H7 (cell line): ENCODE measurements at places on chromosomes 7 and 10.

- no peak for DNase-seq
Measured at GRCh38 chr10:89301232-89301631, 614 bp upstream of the IFIT2 start.

DNA sequence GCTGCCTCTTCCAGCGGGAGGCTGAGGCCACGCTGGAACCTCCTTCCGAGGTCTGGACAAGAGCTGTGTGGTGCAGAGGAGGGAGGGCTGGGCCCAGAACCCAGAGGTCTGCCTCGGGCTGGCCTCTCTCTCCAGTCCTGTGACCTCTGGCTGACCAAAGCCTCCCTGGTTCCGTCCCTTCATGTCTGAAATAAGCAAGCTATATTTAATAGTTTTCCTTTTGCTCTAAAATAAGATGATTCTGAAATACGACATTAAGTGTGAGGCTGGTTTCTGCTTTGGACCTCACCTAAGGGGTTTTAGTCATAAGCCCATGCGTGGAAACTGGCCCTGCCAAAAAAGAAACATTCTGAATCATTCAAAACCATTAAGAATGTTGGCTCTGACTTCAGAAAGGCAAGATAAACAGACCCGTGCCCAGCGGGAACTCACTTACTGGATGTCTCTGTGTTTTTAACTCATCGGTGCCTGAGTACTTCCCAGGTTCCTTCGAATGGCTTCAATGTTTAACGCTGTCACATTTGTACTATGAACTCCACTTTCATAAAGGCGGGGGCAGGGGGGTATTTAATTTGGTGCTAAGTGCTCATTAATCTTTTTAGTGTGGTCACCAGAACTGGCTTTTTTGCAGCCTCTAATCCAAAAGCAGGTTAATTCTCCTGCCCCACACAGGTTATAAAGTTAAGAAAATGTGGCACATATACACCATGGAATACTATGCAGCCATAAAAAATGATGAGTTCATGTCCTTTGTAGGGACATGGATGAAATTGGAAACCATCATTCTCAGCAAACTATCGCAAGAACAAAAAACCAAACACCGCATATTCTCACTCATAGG, 157.5 kb upstream of the KLF14 start:
- no peak for DNase-seq

- DNase-seq = no peak
Measured at GRCh38 chr10:3803295-3803926, 18.4 kb upstream of the KLF6 start.

DNA sequence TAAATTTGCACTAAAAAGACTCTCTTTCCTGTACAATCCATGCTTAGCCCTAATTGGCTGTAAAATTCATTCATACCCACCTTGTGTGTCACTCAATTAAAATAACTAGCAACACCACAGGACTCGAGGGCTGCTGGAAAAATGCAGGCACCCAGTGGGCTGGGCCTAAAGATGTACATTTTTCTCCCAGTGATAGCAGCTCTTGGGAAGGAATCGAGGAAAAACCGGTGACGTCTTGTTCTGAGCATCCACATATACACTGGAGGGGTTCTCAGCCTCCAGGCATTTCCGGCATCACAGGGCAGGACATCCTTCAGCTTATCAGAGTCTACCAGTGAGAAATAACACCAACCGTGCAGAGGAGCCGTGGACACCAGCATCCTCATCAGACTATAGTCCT, 85.8 kb upstream of the PITRM1 start:
- no peak for DNase-seq

GRCh38 chr10:52256832-52257691, 57.0 kb upstream of the DKK1 start:
- DNase-seq = no peak

- DNase-seq = no peak
Measured at GRCh38 chr7:122013065-122013464, 131.0 kb downstream of the AASS start.

DNA sequence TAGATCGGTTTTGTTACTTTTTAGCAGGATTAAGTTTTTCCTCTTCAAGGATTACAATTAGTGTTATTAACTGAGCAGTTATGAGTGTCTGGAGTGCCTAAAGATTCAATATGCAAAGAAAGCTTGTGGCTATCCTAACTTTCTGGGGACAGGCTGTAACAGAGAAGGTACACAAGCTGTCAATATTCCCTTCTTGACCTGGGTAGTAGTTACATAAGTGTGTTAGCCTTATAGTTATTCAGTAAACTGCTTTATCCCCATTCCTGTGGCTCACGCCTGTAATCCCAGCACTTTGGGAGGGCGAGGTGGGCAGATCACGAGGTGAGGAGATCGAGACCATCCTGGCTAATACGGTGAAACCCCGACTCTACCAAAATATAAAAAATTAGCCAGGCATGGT, 31.6 kb downstream of the ATAD1 start:
- DNase-seq = no peak

- DNase-seq = no peak
Measured at GRCh38 chr7:21850531-21851285, 95.0 kb downstream of the CDCA7L start.

DNA sequence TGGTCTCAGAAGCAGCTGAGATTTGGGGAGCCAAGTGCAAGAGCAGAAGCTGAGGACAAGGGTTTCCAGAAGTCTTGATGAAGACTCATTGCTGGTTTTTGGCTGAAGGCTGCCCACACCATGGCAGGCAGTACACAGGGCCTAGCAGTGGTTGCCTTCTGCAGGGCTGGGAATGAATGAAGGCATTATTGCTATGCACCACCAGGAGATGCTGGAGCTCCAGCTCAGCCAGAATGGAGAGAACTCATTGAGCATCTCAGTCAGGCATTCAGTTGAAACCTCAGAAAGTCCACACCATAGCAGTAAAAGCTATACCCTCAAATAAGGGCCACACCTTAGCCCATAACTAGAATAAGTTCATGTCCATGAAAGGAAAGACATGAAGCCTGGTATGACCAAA, 190.5 kb downstream of the DPP6 start:
- DNase-seq = no peak

DNA sequence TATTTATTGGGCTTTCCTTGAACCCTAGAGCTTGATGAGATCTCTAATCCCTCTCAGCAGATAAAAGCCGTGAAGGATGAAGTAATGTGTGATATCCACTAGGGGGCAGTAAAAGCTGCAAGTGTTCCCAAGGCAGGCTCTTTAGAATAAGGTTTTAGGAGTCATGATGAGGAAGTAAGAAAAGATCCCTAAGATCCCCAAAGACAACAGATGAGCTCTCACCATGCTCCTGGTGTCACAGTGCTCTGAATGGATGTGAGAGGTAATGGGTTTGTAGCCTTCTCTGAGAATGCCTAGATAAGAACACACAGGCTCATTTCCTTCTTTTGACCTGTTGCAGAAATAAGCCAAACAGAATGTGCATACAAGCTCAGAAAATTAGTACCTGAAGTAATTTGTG, 70.4 kb upstream of the ITPRID1 start:
- DNase-seq = peak; percentile 42

GRCh38 chr10:101267290-101267680, 38.0 kb upstream of the LBX1 start:
- DNase-seq = peak; percentile 62

- peak; percentile 70 for DNase-seq
Measured at GRCh38 chr10:86253091-86254072, 113.2 kb downstream of the GRID1 start.
